ENCODE measurements at places on chromosomes 6 and 20.

DNA sequence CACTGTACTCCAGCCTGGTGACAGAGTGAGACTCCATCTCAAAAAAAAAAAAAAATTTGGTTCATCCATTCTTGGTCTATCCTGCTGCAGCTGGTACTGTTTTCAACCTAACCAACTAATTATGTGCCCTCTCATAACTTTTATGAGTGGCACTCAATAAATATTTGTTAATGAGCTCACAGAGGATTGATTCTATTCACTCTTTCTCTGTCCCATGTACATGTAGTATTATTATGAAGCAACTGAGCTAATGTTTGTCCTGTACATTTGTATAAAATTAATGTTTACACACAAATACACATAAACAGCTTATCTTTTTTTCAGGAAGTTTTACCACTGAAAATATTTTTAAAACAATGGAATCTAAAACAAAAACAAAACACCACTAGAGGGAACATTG lies 10.1 kb downstream of the RIPOR2 start:
- no peak for DNase-seq

DNA sequence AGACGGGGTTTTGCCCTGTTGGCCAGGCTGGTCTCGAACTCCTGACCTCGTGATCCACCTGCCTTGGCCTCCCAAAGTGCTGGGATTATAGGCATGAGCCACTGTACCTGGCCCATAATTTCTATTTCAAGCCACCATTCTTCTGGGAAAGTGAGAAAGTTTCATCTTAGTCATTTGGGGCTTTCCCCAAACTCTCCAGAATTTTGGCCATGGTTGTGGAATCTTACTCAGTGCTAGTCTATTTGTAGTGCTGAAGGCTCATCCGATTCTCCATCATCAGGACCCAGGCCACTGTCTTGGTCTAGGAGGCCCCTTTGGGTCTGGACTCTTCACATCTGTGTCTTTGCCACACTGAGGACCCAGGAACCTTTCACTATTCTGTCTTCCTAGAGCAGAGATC lies 164.9 kb downstream of the EYA2 start:
- DNase-seq, result no peak

- no peak for DNase-seq
These were observed 853.8 kb upstream of the FLRT3 start for GRCh38 chr20:15191082-15191723.

- no peak for DNase-seq
These were observed 62.9 kb upstream of the RUNX2 start for GRCh38 chr6:45265246-45265645.

DNA sequence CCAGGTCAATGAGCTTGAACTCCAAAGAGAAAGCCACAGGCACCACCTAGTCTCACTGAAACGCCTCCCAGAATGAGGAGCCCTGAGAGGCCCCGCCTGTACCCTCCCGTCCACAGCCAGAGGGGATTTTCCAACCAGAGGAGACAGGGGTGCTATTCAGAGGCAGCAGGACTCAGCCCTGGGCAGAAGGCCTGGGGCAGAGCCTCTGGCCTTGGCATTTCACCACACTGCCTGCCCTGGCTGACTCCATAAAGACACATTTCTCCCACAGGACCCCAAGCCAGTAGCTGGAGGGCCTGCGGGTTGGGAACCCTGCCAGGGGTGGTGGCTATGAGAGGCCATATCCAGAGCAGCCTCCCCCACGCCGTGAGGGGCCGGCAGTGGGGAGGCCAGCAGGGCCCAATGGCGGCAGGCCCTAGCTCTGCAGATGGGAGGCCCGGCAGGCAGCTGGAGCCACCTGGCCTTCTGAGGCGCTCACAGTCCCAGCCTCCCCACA lies 159.3 kb downstream of the PREX1 start:
- no peak for DNase-seq

DNA sequence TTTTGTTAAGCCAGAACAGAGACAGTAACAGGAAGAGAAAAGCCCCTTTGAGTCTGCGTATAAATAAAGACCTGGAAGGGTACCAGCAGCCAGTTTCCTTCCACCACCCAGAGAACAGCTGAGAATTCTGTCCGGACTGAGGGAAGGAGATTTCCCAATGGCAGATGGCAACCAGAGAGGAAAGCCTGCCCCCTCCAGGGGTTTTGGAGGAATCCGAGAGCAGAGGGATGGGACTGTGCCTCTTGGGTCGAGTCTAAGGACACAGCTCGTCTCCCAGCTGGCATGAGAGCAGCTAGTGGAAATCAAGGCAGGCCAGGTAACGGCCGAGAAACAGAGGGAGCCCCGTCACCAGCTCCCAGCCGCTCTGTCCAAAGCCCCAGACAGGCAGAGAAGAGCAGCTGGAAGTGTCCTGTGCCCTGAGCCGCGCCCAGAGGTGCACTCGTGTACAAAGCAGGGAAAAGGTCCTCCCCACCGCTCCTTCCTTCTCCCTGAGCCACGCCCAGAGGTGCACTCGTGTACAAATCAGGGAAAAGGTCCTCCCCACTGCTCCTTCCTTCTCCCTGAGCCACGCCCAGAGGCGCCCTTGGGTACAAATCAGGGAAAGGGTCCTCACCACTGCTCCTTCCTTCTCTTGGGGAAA lies 134.0 kb upstream of the SNX9 start:
- DNase-seq, result peak; percentile 62

DNA sequence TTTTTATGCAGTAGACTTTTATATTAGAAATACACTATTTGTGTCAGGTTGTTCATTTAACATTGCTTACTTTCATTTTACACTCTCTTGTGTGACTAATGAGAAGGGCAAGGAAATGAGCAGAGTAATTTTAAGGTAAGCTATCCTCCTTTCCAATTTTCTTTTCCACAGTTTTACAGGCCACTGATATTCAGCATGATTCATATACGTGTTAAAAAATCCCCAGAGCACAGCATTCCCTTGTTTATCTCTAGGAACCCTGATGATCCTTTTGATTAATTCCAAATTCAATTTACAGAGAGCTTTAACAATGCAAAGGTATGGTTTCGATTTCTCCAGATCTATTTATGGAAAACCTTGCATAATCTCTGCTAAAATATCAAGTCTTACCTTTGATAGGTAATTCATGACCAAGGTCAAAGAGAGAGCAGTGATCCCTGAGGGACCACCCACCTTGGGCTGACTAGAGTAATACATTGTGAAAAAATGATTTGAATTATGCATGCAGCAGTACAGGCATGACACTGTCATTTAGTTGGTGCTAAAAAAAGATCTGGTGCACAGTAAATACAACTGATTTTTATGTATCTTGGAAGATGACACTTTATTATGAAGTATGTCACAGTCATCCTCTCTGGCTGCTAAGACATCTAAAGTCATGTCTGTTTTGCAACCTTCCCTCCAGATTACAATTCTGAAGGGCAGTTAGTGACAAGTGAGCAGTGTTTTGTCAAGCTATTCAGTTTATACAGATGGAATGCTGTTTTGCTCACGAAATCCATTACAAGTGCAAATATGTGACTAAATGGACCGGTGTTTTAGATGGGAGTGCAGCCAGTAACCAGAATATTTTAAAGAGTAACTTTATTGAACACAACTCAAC lies 736.6 kb downstream of the EPHA7 start:
- DNase-seq, result no peak

- DNase-seq, result no peak
These were observed 121.5 kb upstream of the HCRTR2 start for GRCh38 chr6:55052846-55053245.

- peak; percentile 40 for DNase-seq
These were observed 17.3 kb downstream of the BPHL start for GRCh38 chr6:3135668-3136291.

DNA sequence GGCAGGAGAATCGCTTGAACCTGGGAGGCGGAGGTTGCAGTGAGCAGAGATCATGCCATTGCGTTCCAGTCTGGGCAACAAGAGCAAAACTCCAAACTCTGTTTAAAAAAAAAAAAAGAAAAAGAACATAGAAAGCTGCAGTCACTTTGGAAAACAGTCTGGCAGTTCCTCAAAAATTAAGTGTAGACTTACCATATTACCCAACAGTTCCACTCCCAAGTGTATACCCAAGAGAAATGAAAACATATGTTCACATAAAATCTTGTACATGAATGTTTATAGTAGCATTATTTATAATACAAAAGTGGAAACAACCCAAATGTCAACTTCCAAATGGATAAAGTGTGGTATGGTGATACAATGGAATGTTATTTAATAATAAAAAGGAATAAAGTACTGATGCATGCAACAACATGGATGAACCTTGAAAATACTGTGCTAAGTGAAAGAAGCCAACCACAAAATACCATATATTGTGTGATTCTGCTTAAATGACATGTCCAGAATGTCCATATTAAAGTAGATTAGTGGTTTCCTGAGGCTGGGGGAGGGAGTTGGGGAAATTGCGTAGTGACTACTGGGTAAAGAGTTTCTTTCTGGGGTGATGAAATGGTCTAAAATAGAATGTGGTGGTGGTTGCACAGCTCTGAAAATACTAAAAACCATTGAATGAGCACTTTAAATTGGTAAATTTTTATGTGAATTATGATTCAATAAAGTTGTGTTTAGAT lies 62.9 kb downstream of the SUN5 start:
- DNase-seq, result no peak

- DNase-seq, result no peak
These were observed 100.6 kb downstream of the NKAIN2 start for GRCh38 chr6:123904228-123904627.

- DNase-seq, result no peak
These were observed 52.7 kb downstream of the TOP1 start for GRCh38 chr20:41081276-41081814.

DNA sequence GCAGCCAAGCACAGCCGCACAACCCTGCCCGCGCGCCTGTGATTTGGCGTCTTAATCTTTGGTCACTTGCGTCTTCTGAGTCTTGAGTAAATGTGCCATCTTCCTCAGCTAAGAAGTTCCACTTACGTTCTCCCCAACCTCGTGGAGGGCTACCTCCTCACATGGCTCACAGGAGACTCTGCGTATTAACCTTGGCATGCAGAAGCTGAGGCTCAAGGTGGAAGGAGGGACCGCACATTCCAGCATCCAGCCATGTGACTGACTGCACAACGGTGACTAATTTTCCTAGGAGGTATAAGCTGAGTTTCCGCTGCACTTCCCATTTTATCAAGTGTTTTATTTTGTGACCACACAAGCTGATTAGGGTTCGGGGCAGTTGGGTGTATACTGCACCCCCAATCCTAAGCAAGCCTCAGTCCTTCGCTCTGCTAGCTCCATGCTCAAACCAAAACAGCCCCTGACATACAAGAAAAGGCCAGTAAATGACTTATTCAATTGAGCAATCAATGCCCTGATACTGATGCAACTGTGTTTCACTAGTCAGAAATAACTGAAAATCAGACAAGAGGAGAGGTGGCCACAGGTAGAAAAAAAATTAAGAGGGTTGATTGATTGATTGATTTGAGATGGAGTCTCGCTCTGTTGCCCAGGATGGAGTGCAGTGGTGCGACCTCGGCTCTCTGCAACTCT lies 7.0 kb downstream of the BEND3 start:
- no peak for DNase-seq

- DNase-seq, result no peak
These were observed 632.2 kb downstream of the TENT5A start for GRCh38 chr6:81120280-81120679.

- DNase-seq, result no peak
These were observed 5.0 kb downstream of the ID4 start for GRCh38 chr6:19842030-19842615.

DNA sequence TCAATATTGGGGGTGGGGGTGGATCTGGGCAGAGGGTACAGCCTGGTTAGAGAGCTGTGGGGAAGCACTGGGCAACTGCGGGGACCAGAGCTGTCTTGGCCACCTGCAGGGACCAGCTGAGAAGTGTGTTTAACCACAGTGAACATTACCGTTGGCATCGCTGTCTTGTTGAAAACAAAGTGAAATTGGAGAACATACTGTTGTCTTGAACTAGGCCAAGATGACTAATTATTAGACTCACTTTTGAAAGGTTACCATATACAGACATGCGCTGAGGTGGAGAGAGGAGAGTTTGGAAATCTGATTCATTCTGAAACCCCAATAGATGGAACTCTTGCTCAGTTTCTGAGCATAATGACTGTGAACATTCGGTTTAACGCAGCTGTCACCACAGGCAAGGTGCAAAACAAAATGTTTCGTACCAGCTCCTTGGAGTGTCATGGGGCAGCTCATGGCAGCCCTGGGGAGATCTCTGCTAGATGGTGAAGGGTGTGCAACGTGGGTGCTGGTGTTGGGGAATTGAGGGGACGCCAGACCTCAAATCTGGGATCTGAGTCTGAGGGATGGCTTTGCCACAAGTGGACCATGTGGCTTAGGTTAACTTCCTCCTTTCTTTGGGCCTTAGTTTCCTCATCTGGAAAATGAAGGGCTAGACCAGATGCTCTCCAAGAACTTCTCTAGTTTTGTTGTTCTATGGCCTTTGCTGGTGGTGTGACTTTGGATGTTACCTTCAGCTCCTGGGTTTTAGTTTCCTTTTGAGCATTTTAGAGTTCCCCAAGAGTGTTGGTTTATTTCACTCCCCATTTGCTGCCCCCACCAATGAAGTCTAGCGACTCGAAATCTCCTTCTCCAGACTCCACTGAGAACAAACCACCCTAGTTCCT lies 24.6 kb upstream of the GTSF1L start:
- DNase-seq, result no peak

- DNase-seq, result no peak
These were observed 14.3 kb upstream of the MRAP2 start for GRCh38 chr6:84019141-84019841.

- no peak for DNase-seq
These were observed 92.9 kb upstream of the NOX3 start for GRCh38 chr6:155548576-155548975.

- no peak for DNase-seq
These were observed 207.2 kb upstream of the ZNF184 start for GRCh38 chr6:27679964-27680694.

- peak; percentile 41 for DNase-seq
These were observed 758 bp downstream of the GCLC start for GRCh38 chr6:53544217-53544469.

DNA sequence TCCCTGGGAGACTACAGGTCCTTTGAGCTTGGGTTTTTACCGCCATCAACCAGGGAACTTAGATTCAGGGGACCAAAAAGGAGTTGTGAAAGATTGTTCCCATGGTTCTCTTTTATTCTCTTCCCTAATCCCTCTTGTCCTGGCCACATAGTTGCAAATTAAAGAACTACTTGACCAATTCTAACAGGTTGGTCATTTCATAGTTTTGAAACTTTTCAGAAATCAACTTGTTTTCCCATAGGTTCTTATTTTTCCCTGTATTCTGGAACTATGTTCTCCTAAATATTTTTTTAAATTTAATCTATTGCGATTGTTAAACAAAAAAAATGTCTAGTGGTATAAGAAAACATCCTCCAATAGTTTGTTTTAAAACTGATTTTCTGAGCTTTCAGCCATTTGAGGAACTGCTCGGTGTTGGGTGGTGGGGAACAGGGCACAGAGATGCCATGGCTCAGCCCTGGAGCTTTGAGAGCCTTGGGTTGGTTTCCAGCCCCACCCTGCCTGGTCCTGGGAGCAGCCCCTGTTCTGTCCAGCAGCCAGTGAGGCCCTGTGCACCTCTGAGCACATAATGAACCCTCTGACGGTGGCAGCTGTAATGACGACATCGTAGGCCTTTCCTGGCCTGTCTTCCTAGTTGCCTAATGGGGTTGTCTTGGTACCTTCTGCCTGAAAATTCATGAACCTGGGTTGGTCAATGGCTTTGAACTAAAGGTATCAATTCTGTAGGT lies 53.5 kb downstream of the TBC1D7 start:
- DNase-seq, result no peak

Measured in colonic mucosa (tissue), 4 donors.